NCI-H2081 treated with DMSO at 0.1 percent for 48 hours (cell line): ENCODE measurements at places on chromosomes 5 and 9.

DNA sequence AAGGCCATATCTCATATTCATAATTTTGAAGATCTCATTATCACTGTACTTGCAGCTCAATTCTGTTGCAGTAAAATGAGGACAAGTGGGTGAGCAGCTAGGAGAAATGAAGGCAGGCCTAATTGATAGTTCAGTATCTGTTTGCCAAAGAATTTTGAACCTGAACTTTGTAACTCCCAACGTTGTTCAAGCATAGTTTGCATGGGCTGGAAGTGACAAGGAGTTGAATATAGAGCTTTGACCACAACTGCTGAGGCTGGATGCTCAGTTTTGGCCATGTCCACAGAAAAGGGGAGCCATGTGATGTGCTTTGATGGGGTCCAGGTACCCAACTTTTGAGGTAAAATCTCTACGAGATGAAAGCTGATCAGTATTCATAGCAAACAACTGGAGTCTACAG is 177.5 kb downstream of the NXNL2 start:
- DNase-seq: no peak

DNA sequence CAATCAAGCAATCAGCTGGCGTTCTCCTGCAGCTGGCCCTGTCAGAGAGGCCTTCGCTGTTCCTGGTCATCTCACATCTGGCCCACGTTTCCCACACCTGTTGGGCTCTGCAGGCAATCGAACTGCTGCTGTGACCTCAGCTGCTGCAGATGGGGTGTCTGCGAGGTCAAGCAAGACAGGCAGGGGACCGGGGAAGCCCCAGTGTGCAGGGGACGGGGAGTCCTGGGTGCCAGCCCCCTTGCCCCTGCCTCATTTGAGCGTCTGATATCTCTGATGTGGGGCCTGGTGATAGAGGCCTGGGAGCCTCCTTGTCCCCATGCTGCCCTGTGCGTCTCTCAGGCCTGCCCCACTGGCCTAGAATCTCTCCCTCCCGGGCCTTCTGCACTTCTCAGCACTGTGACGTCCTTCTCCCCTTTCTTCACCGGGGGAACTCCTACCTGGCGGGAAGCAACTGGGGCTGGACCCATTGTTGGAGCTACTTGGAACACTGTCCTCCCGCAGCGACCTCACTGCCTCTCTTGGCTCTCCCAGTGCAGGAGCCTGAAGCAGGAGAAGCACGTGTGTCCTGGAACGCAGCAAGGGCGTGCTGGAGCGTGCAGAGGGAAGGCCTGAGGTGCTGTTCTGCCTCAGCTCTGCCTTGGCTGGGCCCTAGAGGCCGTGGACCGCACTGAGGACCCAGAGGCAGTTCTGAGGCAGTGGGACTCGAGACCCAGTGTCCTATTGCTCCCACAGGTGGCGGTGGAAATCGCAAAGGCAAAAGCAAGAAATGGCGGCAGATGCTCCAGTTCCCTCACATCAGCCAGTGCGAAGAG is 3.9 kb downstream of the GRK6 start:
- DNase-seq: no peak

GRCh38 chr9:129584136-129584535 is 36.8 kb downstream of the C9orf50 start:
- no peak for DNase-seq

GRCh38 chr9:94990897-94991561 is 264.5 kb downstream of the AOPEP start:
- no peak for DNase-seq
